ENCODE measurements at places on chromosomes 7 and 10.

DNA sequence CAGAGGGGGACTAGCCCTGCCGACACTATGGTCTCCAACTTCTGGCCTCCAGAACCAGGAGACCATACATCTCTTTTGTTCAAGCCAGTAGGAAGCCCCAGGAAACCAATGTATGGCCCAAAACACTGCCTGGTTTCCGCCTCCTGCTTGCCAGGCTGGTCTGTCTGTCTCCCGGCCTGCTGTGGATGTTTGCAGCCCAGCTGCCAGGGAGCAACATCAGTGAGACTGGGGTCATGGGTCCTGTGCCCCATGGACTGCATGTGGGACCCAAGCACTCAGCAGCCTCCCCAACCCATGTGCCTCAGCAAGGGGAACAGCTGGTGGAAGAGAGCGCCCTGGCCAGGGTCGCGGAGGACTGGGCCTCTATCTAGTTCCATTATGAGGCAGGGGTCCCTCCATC, 33.4 kb upstream of the NUB1 start:
- no peak for DNase-seq

GRCh38 chr10:119118231-119118630, 14.3 kb downstream of the DENND10 start:
- DNase-seq = no peak

DNA sequence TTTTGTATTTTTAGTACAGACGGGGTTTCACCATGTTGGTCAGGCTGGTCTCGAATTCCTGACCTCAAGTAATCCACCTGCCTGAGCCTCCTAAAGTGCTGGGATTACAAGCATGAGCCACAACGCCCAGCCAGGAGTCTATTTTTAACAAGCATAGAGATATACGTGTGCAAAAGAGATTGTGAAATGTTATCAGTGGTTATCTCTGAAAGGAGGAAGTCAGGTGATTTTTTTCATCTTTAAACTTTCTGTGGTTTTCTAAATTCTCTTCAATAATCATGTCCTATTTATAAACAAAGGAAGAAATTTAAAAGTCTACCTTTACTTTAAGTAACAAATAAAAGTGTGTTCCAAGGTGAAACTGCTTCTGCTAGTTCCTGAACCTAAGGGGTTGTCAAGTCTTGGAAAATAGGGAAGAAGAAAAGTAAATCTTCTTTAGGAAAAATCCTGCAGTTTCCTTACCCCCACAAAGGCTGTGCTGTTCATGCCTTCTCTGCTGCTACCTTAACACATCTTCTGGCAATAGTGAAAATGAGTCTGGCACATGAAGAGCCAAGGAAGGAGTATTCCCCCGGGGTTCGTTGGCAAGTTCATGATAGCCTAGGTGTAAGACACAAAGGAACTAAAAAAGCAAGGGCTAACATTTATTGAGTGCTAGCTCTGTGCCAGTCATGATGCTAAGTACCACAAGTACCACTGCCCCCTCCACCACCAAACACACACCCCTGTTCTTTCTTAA, 51.1 kb downstream of the CYP26A1 start:
- DNase-seq = no peak

GRCh38 chr10:62459500-62459899, 85.3 kb downstream of the ZNF365 start:
- no peak for DNase-seq

DNA sequence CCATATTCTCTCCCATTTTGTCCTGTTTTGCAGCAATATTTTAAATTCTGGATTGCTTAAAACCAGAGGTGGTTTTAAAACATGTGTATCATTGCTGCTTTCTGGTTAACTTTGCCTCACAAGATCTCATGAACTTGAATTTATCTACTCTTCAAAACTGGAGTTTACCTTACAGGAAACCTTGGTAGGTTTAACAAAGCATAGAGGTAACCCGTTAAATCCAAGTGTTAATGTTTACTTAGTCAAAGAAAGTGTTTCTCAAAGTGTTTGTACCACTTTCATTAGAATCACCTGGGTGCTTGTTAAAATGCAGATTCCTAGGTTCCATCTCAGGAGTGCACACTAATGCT, 44.0 kb upstream of the VDAC2 start:
- DNase-seq = no peak

GRCh38 chr7:17392846-17393245, 94.4 kb downstream of the AHR start:
- peak; percentile 89 for DNase-seq

- DNase-seq = no peak
These were observed 14.7 kb upstream of the TNS3 start for GRCh38 chr7:47596502-47597202.

GRCh38 chr10:116838143-116838725, 11.1 kb upstream of the ENO4 start:
- no peak for DNase-seq

GRCh38 chr7:97439637-97440214, 292.2 kb upstream of the TAC1 start:
- DNase-seq = no peak
